NCI-H1436 treated with DMSO at 0.1 percent for 48 hours (cell line): ENCODE measurements at places on chromosomes 5 and 9.

GRCh38 chr5:130652176-130652575 lies 512.9 kb downstream of the HINT1 start:
- DNase-seq = no peak

DNA sequence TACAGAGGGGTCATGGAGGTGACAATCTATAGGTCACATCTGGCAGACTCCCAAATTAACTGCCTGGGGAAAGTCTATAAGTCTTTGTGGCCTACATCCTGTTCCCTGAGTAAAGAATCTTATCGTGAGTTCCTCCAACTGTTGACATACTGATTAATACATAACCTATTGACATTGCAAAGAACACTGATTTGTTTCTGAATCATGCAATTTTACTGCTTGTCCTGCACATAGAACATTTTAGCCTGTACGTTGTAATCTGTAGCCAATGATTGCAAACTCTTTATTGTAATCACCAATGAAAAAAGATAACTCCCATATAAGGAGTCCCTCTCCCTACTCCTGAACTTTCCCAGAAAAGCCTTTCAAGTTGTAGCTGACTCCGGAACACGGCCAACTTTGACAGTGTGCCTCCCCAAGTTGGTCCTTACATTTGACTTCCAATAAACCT lies 18.8 kb upstream of the OR2K2 start:
- DNase-seq = no peak

GRCh38 chr5:95241161-95241560 lies 43.7 kb downstream of the MCTP1 start:
- no peak for DNase-seq

GRCh38 chr9:2876726-2877125 lies 32.8 kb upstream of the PUM3 start:
- no peak for DNase-seq

GRCh38 chr5:132177691-132178149 lies 49.9 kb downstream of the P4HA2 start:
- DNase-seq = no peak

DNA sequence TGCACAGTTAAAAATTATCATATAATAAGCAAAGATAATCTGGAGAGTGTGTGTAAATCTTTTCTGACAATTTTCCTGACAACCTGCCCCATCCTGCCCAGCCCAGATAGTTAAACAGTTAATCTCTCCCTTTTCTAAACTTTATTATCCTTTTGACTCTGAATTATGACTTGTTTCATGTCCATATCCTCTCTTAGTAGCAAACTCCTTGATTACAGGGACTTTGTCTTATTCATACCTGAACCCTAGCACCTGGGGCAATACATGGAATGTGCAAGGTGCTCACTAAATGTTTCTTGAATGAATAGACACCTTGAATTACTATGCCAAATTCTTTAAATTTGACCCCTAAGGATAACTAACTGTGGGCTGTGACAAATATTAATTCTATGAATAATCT lies 186.7 kb downstream of the FAM170A start:
- no peak for DNase-seq

- no peak for DNase-seq
These were observed 340.8 kb downstream of the DTWD2 start for GRCh38 chr5:118647587-118647986.

DNA sequence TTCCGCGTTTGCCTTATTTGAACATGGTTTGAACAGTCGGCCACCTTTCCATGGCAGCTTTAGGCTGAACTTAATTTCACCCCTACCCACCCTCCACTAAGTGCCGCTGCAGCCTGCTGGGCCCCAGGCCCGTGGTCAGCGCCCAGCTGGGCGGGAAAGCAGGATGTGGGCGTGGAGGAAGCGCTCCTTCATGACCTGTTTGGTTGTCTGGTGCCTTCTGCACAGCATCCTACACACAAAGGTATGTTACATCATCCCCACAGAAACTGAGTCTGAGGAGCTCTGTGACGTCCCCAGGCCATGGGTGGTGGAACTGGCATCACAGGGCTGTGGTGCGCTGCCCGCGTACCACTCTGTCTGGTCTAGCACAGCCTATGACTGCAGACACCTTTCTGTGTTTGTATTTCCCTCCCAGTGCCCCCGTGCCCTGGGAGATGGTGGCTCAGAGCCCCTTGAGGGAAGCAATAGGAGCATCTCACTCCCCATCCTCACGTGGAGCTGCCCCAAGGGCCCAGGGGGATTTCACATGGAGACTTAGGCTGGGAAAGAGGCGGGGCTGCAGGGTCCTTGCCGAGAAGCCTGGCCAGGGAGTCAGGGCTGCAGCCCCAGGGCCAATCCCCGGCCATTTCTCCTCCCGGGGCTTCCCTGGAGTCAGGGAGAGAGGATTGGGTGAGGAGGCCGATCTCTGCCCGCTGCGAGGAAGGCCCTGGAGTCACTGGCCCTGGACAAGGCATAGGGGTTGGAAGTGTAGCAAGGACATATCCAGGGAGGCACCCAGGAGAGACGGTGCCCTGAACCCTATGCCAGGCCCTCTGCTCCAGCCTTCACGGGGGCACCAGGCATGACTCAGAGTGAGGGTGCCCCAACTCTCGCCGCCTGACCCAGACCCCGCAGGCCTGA lies 37.5 kb upstream of the SUSD3 start:
- DNase-seq = no peak

DNA sequence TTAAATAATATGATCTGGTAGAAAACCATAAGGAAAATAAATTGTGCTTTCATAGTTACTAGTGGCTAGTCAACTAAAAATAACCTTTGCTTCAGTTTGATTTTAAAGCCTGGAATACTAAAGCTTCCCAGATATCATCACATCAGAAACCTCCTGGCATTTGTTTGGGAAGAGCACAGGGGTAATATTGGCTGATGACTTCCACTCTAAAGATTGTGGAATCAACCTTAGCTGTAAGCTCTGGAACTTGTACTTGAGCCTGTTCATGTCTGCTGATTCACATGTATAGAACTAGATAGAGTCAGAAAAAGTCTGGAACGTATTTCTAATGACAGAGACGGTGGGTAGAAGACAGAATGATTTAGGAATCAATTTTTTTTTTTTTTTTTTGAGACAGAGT lies 345.0 kb downstream of the CWC27 start:
- no peak for DNase-seq

GRCh38 chr5:123858938-123859337 lies 347.0 kb downstream of the CSNK1G3 start:
- DNase-seq = no peak

DNA sequence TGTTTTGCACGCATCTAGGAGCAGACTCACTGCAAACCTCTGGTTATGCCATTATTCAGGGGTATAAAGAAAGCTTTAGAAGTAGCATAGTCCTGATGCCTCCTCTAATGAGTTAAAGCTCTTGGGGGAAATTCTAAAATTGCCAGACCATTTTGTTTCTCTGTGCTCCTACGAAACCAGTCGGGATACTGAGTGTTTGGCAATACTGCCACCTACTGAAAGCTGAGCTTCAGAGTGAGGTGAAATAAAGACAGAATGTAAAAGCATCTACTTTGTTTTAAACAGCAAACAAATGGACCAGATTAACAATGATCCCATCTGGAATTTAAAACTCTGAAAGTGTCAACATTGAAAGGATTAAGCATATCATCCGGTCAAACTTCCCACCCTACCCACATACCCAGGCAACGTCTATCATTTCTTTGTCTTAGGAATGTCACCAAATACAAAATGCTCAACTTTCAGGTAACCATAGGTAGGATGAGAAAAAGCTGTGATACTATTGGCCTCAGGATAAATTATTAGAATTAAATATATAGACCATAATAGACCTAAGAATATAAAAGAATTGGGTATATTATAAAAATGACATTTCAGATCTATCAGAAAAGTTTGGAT lies 77.8 kb upstream of the SHISAL2B start:
- DNase-seq = peak; percentile 15

GRCh38 chr5:176771102-176771845 lies 39.1 kb upstream of the UNC5A start:
- no peak for DNase-seq

GRCh38 chr9:134243778-134244467 lies 79.6 kb upstream of the RNU6ATAC start:
- DNase-seq = no peak
